ENCODE measurements at places on chromosomes 2 and 18.

- DNase-seq = no peak
Measured at GRCh38 chr18:9081940-9082339, 20.6 kb upstream of the NDUFV2 start.

- DNase-seq = no peak
Measured at GRCh38 chr2:70546885-70547284, 6.7 kb downstream of the TGFA start.

- DNase-seq = peak; percentile 64
Measured at GRCh38 chr18:26383454-26384270, 157.4 kb downstream of the TAF4B start.

GRCh38 chr18:28359176-28359575, 182.2 kb upstream of the CDH2 start:
- DNase-seq = no peak

DNA sequence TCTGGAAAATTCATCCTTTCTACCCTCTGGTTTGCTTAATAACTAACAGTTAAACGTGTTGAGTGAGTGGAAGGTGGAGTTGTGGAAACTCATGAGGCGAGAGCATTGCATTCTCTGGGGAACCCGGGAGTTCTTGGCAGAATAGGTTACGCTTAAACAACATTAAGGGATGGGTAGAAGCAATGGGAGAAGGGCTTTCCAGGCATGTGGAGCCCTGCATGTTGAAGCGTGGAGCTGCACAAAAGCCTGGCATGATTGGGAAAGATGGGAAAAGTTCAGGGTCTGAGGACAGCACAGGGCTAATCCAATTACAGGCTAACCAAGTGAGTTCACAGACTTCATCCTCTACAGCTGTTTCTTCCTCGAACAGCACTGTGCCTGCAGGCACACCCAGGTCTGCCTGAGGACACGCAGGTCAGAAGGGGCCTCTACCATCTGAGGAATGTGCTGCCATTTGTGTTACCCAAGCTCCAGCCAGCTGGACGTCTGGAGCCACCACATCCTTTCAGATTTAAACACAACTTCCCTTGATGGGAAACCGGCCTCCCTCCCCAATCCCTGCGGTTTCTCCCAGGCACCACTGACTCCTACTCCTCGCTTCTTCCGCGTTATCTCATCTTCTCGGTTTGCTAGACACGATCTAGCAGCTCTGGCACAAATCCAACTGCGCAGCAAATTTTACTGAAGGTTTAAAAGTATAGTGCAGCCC, 164.2 kb downstream of the ANTXR1 start:
- peak; percentile 39 for DNase-seq

DNA sequence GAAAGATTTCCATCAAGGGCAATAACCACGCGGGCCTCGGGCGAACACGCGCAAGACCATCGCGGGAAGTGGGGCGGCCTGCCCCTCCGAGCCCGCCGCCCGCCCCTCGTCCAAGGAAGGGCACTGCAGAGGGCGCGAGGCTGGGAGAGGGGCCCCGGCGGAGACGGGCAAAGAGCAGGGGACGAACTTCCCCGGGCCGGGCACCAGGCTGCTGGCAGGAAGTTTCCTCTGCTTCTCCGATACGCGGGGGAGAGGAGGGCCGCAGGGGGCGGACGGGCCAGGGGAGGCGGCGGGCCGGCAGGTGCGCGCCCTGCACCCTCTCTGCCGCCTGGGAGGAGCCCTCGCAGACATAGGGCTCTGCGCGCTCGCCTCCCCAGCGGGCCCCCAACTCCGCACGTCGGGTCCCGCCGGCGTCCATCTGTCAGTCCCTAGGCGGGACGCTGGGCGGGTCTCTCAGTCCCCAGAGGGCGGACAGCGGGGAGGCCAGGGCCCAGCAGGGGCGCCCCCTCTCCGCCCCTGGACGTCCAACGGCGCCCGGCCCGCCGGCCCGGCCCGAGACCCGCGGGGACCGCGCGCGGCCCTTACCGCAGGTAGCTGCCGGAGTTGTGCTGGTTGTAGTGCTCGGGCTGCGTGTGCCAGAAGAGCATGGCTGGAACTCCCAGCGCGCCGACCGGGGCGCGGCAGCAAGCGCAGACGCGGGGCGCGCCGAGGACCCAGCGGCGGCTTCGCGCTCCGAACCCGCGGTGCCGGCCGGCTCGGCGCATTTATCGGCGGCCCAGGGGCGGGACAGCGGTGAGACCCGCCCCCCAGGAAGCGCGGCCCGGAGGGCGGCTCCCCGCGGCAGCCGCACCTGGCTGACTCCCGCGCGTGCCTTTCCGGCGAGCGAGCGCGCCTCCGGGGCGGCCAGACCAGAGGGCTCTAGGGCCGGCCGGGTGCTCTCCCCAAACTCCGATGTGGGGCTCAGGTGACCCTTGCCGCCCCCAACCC, at the start of gene TFCP2L1:
TSS of gene TFCP2L1 (minus strand) at position 740 of the 987 bp plus-strand sequence. CDS start at position 647, 93 bp downstream.
- no peak for DNase-seq

Measured in hematopoietic multipotent progenitor cell treated with erythropoietin and hydrocortisone succinate and interleukin-3 and kit ligand, for 8 days (in vitro differentiated cells).